Stimulated activated naive CD4-positive, alpha-beta T cell (primary cell): ENCODE measurements at places on chromosomes 7 and 10.

DNA sequence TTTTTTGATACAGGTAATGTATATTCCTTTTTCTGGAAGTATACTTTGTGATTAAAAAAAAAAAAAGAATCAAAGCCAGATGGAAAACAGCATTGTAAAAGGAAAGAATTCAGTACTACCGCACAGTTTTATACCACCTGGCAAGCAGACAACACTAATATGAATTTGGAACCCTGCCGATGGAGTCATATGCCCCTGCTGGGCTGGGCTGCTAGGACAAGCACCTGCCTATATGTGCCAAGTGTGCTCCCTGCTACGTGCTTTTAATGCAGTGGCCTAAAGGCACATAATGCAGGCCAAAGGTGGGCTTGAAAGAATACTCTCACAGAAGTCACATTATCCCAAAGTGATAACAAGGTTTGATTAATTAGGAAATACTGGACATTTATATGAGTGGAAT lies 29.8 kb upstream of the WAC start:
- DNase-seq, result no peak

DNA sequence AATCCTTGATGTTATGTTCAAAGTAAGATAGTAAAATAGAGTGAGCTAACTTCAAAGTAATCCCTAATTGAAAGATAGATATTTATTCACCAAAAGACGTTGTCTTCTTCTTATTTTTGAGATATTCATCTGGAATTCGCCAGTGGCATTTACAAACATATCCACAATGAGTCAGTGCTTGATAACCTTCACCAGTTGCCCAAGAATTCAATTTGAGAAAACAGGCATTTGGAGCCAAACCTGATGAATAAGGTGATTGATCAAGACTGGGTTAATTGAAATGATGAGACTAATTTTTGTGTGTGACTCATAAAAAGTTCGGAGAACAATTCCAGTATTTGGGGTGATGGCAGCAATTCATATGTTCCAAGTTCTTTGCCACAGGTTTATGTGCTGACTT lies 344.0 kb downstream of the ARL4A start:
- no peak for DNase-seq

DNA sequence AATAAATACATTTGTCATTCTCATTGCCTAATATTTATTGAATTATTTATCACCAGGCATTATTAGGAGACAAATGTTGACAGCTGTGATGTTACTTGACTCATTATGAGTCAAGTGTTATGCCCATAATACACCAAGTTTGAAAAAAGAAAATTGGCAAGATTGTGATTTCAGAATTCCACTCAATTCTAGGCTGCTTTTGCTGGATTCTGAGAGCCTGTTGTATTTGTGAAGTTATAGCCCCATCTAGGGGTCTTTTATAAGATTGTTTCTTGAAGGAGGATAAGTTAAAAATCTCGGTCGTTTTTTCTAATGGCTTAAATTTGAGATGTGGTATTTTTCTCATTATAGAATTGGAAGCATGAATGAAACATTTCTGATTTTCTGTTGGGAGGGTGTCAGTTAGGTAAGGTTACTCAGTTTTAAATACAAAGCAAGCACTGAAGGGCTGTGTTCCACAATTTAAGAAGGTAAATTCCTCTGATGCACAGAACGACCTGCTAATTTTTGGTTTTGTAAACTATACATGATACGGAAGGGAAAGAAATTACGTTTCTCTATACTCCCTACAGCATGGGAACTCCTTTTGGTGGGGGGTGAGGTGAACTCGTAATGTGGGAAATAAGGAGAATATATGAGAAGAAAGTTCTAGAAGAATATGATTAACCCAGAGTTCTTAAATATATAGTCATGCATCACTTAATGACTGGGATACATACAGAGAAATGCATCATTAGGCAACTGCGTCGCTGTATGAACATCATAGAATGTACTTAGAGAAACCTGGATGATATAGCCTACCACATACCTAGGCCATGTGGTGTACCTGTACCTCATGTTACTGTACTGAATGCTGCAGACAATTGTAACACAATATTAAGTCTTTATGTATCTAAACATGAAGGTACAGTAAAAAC lies 2.6 kb downstream of the STK31 start:
- DNase-seq, result peak; percentile 14

DNA sequence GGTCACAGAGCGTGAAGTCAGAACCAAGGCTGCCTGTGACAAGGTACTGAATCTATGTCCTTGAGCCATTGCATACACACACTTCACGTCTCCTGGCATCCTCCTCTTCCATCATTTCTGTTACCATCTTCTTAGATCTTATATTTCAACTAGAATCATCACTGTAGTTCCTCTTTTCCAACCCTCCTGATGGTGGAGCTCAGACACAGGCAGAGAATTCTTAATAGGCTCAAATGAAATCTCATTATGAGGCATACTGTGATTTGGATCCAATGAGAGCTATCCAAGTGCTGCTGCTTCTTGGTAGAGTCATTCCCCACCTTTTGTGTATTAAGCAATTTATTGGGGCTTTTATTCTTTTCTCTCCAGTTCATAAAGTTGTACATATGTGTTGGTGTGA lies 113.2 kb downstream of the CALCR start:
- DNase-seq, result no peak

DNA sequence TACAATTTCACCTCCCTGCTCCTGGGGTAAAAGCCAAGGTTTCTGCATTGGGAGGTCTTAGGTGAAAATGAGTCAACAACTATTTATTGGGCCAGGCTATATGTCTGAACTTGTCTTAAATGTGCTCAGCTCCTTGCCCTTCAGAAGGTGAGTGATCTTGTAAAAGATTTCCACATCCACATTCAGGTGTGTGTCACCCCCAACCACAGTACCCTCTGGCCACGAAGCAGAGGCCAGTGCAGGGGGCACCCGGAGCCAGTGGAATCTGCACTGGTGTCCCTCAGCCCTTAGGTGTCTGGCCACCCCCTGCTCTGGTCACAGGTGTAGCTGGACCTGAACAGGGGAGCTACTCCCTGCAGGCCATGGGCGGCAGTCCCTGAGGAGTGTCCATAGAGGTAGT lies 198.5 kb downstream of the PAXIP1 start:
- DNase-seq, result no peak

- DNase-seq, result no peak
Observed at GRCh38 chr7:29345590-29345989, 151.0 kb downstream of the CHN2 start.

GRCh38 chr10:59358576-59358975 lies 3.8 kb downstream of the FAM13C start:
- no peak for DNase-seq

- DNase-seq, result no peak
Observed at GRCh38 chr7:94481279-94481678, 28.3 kb upstream of the CASD1 start.

- DNase-seq, result peak; percentile 8
Observed at GRCh38 chr7:146090023-146090645, 26.5 kb upstream of the CNTNAP2 start.
